ENCODE measurements at places on chromosomes 16 and 17.

GRCh38 chr16:80034948-80035663 is 434.6 kb upstream of the MAF start:
- DNase-seq, result no peak

GRCh38 chr17:19003543-19004420 is 782 bp downstream of the FAM83G start:
- peak; percentile 30 for DNase-seq

- DNase-seq, result no peak
These were observed 109.6 kb downstream of the BRIP1 start for GRCh38 chr17:61753696-61754095.

DNA sequence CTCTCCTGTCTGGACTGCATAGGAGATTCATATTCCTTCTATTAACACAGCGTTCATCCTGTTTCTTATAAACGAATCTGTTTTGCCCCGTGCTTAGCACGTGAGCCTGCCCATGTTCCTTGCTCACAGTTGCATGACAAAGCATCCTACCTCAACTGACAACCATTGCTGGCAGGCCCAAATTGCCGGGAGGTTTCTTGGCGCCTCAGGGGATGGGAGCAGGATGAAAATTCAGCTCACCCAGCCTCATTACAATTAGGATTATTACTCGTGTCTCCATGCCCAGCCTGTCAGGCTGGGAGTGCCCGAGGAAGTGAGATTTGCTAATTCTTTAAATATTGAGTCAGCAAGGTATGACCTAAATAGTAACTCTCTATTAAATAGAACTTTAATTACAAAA is 36.7 kb upstream of the HELZ start:
- DNase-seq, result no peak

DNA sequence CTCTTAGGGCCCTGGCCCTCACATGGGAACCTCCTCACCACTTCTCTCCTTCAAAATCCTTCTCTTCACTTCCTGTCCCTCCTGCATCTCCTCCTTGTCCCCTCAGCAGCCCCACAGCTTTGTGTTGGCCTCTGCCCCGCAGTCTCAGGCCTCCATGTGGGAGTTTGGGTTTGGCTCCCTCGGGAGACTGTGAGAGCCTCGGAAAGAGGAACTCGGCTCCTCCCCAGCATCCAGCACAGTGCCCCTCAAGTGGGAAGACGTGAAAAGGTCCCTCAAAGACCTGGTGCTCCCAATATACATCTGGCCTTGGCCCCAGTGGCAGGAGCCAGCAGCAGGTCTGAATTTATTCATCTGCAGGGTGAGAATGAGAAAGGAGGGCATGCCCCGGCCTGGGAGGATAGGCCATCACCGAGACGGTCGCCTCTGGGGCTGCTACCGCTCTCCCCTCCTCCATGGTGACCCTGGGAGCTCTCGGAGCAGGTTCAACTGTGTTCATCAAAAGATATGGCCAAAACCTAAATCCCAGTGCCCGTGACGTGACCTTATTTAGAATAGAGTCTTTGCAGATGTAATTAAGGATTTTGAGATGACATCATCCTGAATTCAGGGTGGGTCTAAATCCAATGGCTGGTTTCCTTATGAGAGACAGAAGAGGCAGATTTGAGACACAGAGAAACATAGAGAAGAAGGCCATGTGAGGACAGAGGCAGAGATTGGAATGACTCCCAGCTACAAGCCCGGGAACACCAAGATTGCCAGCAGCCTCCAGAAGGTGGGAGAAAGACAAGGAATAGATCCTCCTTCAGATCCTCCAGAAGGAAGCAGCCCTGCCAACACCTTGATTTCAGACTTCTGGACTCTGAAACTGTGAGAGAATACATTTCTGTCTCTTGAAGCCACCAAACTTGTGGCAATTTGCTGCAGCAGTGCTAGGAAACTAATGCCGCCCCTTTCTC is 135.1 kb downstream of the MRM1 start:
- DNase-seq, result no peak

DNA sequence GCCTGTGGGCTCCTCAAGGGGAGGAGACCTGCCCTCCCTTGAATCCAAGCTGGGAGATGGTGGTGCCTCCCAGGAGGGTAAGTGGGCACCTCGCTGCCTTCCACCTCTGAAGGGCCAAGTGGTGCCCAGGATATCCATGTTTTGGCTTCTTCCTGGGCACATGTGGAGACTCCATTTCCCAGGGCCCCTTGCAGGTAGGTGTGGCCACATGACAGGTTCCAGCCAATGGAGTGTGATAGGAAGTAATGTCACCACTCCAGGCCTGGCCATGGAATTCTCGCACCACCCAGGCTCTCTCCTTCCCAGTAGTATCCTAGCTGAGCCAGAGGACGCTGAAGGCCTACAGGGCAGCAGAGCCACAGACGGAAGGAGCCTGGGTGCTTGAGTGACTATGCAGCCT is 17.6 kb upstream of the PEMT start:
- DNase-seq, result no peak

- DNase-seq, result no peak
These were observed 666.2 kb downstream of the TOX3 start for GRCh38 chr16:51880776-51881175.

- DNase-seq, result no peak
These were observed 68.2 kb downstream of the DYNLRB2 start for GRCh38 chr16:80608946-80609345.

All from GM12865 (cell line).